ENCODE measurements at places on chromosomes 2 and 18.

DNA sequence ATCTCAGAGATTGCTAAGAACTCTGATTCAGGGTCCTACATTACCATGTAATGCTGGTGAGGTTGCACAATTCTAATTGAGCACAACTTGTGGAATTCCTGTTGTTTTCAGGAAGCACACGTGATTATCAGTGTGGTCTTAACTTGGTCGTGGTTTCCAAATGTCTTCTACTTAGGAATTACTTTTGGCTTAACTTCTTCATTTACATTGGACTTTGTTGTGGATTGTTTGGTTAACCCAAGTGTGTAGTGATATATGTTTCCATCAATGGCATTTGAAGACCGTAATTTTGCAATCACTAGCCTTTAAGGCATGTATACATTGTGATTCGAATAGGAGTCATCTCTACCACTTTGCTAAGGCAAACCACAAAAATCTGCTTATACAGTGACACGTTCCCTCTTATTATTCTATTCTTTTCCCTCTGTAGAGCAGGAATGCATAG is 373.3 kb downstream of the IRS1 start:
- ATAC-seq, result peak; percentile 73

GRCh38 chr18:75066936-75067335 is 142.0 kb downstream of the PTGR3 start:
- no peak for ATAC-seq

GRCh38 chr2:95328358-95329125 is 31.4 kb downstream of the KCNIP3 start:
- no peak for ATAC-seq

- ATAC-seq, result no peak
Measured at GRCh38 chr2:85921659-85922058, 32.9 kb upstream of the ST3GAL5 start.

Measured in esophagus mucosa (tissue), 1 donor.